ENCODE measurements at places on chromosomes 2 and 18. TPM values are rescaled to one million over a fixed set of nuclear protein-coding genes. Genes with fewer than 3 reads are reported as not detected.

TPO gene
- not detected for polyA plus RNA-seq

DPY30 gene
- 84.1 TPM for polyA plus RNA-seq

COLEC11 gene
- 0.24 TPM for polyA plus RNA-seq

DUSP2 gene
- 3.8 TPM for polyA plus RNA-seq

RFTN2 gene
- polyA plus RNA-seq: 0.44 TPM

CFAP53 gene
- 0.12 TPM for polyA plus RNA-seq

NEU4 gene
- polyA plus RNA-seq: not detected

RAPGEF4 gene
- 1.7 TPM for polyA plus RNA-seq

ACTG2 gene
- polyA plus RNA-seq: 887 TPM

Measured in IMR-90 (cell line).